ENCODE measurements at places on chromosomes 5 and 9.

DNA sequence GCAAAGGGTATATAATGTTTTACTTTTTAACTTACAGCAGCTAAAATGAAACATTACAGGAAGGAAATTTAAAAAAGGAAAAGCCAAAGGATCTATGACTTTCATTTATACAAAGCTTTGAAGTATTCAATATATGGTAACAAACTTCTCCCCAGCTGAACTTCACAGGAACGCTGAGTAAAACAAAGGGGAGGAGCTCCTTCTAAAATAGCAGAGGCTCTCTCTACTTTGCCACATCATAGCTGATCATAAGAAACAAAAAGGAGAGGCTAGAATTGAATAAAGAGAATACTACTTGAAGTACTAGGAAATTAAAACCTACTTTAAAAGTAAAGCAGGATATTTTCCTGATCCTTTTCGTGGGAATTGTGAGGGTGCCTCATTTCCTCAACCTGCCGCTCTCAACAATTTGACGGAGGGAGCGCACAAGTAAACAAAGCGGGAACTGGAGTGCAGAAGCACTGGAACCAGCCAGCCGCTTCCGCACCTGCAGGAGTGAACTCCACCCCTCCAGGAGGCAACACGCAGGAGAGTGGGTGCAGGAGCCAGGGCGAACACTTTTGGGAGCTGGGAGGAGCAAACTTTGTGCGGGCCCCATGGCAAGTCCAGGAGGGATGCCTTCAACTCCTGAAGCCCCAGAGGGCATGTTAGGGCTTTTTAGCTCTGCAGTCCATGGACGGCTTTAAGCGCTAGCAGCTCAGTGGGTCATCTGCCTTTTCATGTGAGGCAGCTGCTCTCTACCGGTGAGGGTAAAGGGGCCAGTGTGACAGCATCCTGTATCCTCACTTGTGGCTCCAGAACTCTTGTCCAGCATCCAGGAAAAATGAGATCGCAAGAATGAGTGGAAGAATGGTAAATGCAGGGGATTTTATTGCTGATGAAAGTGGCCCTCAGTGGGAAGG lies 757.4 kb downstream of the PTPRD start:
- DNase-seq: no peak

DNA sequence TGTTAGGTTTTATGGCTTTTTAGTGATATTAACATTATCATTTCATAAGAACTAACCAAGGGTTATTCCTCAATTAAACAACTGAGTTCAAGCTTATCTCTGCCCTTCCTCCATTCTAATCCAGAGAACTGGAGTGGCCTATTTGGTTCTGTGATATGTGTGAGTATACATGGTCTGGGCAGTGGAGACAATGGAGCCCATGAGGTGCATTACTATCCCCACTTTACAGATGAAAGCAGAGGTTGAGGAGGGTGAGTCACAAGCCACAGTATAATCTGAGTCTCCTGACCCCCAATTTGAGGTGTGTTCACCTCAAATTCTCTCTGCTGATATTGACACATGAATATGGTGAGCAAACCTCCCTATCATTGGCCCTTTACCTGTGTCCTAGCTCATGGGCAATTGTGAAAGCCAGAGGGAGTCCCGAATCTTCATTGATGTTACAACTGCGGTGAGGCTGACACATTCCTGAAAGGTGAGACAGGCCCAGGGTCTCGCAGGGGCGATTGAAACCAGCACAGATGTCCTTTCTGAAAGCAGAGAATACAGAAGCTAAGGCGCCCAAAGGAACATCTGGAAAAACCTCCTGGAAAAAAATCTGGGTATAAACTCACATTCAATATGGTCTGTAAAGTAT lies 217.2 kb downstream of the TARS1 start:
- DNase-seq: no peak

GRCh38 chr5:37554405-37554739 lies 175.3 kb downstream of the WDR70 start:
- DNase-seq: no peak

GRCh38 chr9:121640491-121641223 lies 10.8 kb upstream of the DAB2IP start:
- DNase-seq: no peak

- no peak for DNase-seq
These were observed 154.8 kb downstream of the PALM2AKAP2 start for GRCh38 chr9:109934857-109935215.

GRCh38 chr9:111926421-111926875 lies 29.8 kb downstream of the UGCG start:
- peak; percentile 23 for DNase-seq

DNA sequence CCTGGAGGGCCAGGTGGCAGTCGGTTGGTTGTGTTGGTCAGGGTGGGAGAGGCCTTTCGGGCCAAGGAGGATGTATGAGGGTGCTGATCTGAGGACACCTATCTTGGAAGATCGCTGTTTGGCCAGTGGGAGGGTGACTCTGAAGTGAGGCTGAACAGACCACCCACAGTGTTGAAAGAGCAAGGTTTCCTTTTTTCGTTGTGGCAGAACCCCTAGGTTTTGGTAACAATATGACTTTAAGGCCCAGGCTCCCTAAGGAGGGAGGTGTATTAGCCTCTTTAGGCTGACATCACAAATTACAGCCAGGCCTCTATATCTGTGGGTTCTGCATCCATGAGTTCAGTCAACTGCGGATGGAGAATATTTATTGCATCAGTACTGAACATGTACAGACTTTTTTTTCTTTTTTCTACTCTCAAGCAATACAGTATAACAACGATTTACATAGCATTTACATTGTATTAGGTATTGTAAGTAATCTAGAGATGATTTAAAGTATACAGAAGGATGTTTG lies 86.1 kb downstream of the ARHGAP26 start:
- no peak for DNase-seq

GRCh38 chr5:142674531-142675469 lies 11.1 kb downstream of the FGF1 start:
- peak; percentile 84 for DNase-seq

DNA sequence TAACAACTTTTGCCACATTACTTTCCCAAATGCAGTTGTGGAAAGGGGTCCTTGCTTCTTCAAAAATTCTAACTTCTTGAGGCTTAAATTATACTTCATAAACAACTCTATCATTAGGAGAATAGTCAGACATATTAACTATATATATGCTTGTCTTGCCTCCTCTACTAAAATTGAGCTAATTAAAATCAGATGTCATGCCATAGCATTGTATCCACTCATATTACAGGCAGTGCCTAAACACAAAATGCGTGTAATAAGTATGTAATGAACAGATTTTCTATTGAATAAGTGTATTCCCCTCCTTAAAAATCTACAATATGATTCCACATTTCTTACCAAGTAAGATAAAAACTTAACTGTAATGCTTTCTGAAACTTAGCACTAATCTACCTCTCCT lies 204.5 kb downstream of the PLK2 start:
- DNase-seq: no peak

GRCh38 chr5:56610093-56610698 lies 205.2 kb upstream of the MAP3K1 start:
- peak; percentile 44 for DNase-seq

DNA sequence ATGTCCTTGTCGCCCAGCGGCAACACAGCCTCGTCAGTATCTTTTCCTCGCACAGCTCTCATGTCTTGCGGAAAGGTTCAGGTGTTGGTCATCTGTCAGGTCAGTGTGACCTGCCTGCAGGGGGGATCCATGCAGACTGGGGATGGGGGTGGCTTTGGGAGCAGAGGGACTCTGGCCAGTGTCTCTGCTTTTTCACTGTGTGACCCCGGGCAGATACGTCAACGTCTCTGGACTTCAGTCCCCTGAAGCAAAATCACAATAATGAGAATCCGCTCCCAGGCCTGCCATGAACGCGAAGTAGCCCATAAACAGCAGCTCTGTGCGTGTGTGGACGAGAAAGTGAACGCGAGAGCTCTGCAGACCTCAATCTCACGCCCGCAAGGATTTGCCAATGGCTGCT lies 75.7 kb upstream of the FCN1 start:
- no peak for DNase-seq

DNA sequence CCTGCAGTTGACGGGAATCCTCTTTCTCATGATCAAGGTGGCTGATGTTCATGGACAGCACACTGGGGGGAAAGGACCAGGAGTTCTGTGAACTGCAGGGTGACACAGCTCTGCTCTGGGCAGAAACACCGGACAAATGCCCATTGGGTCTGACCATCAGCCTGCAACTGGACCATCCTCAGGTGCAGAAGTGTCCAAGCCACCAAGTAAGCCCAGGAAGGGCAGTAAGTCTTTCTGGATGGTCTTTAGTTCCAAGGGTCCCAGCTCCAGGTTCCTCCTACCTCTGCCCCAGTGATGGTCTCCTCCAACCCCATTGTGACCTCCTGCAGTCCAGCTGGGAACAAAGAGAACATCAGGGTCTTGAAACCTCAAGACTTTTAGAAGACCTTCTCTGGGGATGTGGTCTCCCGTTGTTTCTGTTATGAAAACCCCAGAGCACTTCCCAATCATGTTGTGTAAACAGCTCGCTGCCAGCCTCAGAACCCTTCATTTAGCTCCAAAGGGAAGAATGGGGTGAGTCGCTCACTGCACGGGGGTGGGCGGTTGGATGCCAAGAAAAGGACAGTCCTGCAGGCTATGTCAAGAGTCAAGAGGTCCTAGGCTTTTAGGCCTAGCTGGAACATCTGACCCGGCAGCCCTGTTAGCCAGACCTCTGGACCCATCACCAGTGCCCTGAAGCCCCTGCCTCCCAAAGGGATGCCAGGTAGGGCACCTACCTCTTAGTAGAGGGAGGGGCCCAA lies 41.8 kb upstream of the TCF7 start:
- peak; percentile 83 for DNase-seq

GRCh38 chr5:38871790-38872551 lies 26.2 kb downstream of the OSMR start:
- DNase-seq: peak; percentile 40

DNA sequence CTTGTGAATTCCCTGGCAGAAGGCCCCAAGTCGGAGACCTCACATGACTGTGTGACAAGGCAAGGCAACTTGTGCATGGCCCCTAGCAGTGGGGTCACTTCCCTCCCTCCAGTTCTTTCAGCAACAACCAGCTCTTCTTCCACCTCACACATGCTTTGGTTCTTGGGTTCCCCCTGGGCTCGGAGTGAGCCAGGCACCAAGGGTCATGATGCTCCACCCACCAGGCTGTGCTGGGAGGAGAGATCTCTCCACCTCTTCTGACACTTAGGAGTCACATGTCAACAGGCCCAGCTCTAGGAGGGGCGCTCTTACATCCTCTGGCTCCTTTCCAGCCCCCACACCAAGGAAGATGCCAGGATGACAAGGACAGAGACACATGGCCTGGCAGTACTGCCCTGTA lies 56.7 kb downstream of the CDH6 start:
- DNase-seq: no peak

DNA sequence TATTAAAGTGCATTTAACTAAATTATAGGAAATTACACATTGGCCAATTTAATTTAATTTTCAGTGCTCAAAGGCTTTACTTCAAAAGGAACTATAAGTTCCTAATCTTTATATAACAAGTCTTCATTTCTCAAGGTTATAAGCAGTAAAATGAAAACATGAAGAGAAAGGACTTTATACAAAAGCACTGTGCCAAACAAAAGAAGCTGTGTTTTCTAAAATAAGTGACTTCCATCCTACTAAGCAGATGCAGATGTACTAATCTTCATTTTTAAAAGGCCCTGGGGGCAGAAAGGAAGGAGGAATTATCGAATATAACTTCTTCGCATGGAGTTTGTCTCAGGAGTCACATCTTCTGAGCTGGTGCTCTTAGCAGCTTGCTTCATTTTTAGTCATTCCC lies 81.4 kb downstream of the SHC3 start:
- DNase-seq: no peak

DNA sequence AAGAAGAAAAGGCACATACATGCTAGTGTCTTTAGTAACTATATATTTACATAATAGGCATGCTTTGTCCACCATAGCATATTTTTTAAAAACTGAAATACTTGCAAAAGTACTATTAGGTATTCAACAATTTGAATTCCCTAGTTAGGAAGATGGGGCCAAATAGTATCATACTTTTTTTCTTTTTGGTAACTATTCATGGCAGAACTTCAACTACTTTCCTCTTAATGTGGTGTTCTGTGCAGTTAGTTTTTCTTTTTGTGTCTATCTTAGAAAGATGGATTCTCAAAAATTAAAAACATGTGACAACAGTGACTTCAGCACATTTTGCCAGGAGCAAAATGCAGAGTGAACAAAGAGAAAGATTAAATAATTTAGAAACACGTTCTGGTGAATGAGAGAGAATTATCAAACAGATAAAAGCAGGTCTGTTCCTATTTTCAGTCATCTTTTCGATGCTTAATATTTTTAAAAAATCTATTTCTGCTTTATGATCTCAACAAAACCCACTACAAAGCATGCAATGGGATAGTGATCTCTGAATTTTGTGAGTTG lies 341.1 kb downstream of the ARL15 start:
- no peak for DNase-seq

DNA sequence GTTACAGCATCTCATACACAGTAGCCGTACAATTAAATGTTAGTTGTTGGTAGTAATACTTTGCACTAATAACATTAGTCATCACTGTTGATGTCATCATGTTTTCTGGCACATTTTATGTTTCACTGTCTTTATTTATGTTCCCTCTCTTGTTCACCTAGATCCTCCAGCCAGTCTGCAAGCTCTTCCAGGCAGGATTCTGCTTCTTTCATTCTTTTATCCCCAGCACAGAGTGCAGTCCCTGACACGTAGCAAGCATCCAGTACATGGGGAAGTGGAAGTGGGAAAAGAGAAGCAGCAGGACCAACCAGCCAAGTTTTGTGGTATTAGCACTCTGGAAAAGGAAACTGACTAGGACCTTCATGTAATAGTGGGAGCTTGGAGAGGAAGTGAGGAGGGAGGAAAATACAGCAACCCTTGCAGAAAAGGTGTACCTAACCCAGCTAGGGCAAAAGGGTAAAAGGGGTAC lies 89.7 kb upstream of the SLC44A1 start:
- DNase-seq: no peak

DNA sequence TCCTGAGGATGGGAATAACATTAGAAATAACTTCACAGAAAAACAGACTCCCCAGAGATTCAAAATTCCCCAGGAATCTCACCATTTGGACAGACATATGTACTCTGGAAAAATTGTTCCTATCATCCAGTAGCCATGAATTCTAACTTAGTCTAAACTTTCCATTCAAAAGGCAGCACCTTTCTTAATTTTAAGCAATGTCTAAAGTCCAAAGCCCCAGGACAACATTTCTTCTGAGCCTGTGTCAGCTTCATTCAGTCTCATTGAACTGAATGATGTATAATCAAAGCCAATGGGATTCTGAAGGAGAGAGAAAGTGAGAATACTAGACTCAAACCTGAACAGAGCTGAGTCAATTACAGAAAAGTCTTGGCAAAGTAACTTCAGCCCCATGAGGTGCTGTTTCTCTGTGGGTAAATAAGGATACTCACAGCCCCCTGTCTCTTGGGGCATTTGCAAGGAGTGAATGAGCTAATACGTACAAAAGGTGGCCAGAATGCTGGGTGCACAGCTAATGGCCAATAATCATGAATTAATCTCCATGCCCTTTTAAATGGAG lies 140.6 kb downstream of the SEMA5A start:
- DNase-seq: no peak

GRCh38 chr5:139759219-139759721 lies 36.3 kb upstream of the PSD2 start:
- DNase-seq: no peak
